NCI-H1694 treated with DMSO at 0.1 percent for 48 hours (cell line): ENCODE measurements at places on chromosomes 13 and 19.

GRCh38 chr19:7628589-7629311 lies 595 bp downstream of the XAB2 start:
- no peak for DNase-seq

DNA sequence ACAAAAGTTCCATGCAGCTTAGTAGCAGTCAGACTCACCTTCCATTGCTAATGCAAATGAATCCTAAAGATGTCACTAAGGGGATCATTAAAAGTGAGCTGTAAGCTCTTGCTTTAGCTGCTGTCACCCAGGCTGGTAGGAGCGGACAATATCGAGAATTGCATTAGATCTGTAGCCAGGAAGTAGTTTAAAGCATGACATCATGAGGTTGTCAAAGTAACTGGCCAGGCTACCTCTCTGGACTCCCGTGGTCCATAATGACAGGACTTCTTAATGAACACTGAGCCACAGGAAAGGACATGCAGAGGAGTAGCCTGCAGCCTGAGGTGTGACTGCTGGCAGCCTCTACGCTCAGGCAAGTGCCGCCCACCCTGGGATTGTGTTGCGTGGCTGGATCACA lies 522.3 kb upstream of the NBEA start:
- DNase-seq = no peak

GRCh38 chr13:102136735-102137296 lies 265.0 kb downstream of the FGF14 start:
- DNase-seq = no peak

- no peak for DNase-seq
Observed at GRCh38 chr19:15402411-15403150, 16.2 kb downstream of the AKAP8L start.
